ENCODE measurements at places on chromosomes 1 and 21.

DNA sequence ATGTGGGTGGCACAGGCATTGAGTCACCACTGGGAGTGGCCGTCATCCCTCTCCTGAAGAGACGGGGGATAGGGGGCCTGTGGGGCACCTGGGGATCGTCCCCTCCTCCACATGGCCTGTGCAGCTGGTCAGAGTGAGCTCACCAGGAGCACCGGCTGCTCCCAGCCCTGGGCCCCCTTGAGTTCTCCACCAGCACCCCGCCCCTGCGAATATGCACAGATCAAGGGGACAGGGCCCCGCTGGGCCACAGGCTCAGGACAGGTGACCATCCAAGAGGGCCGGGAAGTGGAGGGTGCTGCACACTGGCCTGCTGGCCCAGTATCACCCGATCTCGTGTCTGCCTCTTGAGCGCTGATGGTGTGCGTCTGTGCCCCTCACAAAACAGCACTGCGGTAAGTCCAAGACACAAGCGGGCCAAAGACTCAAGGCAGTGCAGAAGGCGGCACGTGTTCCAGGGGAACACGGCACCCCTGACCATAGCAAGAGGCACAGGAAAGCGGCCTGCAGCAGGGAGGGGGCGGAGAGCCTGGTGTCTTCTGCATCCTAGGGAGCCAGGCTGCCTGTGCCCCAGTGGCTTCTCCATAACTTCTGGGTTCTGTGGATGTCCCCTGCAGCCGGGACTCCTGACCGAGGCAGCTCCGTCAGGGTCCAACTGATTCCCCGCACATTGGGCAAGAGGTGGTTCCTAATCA is 18.1 kb upstream of the TSPEAR start:
- DNase-seq: no peak

GRCh38 chr1:93778457-93778856 is 96.8 kb upstream of the BCAR3 start:
- DNase-seq: no peak

DNA sequence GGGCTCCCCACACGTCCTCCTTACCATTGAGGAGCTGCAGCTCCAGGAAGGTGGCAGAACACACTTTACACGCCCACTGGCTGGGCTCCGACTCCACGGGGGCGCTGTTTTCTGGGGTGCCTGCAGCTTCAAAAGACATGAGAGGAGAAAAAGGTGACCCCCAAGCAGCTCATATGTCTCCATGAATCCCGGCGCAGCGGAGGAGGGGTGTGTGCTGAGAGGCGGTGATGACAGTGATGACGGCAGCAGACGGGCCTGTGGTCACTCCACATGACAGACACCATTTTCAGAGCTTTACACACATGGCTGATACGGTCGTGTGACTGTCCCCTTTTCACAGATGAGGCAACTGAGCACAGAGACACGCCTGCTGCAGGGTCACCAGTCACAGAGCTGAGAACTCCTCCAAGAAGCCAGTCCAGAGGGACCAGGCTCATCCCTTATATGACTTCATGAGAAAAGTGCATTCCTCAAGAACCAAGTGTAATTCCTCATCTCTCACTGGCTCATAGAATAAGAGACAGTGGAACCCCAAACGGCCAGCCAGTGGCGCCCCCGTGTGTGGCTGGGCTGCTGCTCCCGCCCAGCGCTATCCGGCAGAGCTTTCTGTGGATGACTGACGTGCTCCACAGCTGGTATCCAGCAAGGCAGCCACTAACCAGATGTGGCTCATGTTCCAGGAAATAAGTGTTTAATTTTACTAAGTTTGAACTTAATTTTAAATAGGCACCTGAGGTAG is 31.9 kb downstream of the PRDM15 start:
- DNase-seq: no peak

DNA sequence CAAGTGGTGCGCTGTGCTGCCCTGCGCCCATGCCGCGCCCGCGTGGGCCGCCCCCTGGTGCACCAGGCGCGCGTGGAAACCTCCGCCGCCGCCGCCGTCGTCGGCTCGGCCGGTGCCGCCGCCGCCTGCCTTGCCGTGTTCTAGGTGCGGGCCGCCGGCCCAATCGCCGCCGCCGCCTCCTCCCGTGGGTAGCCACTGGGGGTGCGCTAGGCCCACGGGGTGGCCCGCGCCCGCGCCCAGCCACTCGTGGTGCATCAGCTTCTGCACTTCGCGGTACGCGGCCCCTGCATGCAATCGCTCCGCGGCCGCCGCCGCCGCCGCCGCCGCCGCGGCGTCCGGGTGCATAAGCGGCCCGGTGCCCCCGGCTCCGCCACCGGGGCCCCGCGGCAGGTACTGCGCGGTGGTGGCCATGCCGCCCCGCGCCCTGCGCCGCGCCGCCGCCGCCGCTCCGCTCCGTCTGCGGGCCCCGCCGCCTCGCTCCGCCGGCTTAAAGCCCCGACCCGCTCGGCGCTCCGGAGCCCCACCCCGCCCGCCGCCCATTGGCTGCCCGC is at the start of gene POU3F1:
Gene POU3F1 (minus strand): TSS at position 461 of the 551 bp plus-strand sequence. CDS start 50 bp downstream, at position 411.
- DNase-seq: no peak

DNA sequence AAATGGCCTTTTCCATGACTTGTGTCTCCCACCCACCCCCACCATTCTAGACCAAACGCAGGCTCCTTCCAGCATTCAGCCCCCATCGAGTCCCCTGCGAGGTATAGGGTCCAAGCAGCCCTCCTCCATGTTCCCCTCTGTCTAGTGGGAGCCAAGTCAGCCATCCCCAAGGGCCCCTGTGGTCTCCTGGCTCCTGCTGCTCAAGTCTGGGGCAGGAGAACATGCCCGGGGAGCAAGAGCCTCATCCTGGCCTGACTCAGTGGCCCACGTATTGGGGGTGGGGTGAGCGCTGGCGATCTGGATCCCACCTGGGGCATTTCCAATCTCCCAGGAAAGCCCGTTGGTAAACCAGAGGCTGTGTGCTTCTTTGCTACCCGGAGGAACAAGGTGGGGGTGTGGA is 4.1 kb upstream of the PRDM16 start:
- no peak for DNase-seq

Data from SHP77 (cell line).